Cerebellar nuclear complex (tissue), 1 donor: ENCODE measurements at places on chromosomes 16 and 17.

DNA sequence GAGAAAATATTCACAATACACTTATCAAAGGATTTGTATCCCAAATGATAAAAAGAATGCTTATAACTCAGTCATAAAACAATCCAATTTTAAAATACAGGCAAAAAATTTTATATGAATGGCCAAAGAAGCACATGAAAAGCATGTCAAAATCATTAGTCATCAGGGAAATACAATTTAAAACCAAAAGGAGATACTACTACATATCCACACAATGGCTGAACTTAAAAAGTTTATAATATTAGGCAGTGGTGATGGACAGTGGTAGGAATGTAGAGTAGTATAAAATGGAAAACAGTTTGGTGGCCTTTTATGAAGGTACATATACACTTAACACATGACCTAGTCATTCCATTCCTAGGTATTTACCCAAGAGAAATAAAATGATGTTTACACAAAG lies 12.2 kb downstream of the CMC2 start:
- DNase-seq = no peak

GRCh38 chr17:82956726-82957468 lies 117.1 kb upstream of the ZNF750 start:
- no peak for DNase-seq

DNA sequence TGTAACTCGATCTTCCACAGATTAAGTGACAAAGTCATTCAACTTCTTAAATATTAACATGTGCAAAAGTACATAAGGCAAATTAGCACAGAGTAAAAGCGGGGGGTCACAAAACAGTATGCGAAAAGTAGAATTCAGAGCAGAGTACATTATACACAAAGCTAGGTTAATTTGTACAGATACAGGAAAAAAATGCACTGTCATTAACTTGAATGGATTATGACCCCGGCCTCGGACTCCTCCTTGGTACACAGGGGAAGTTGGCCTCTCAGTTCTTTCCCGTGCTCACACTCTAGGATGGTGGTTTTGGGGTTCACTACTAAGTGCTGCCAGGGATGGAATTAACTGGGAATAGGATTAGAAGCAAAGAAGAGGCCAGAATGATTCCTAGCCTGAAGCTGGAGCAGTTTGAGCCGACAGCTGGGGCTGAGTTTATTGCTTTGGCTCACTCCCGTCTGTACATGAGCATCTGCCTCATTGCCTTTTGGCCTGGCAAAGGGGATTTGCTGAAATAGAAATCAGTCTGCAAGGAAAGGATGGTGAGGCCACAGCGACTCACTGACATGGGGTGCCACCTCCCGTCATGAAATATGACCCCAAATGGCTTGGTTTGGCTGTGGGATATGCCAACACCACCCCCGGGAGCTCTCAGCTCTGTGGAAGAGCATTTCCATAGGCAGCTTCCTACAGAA lies 23.6 kb downstream of the NTN1 start:
- DNase-seq = no peak

- no peak for DNase-seq
These were observed 68.0 kb downstream of the MED13 start for GRCh38 chr17:61996916-61997605.

DNA sequence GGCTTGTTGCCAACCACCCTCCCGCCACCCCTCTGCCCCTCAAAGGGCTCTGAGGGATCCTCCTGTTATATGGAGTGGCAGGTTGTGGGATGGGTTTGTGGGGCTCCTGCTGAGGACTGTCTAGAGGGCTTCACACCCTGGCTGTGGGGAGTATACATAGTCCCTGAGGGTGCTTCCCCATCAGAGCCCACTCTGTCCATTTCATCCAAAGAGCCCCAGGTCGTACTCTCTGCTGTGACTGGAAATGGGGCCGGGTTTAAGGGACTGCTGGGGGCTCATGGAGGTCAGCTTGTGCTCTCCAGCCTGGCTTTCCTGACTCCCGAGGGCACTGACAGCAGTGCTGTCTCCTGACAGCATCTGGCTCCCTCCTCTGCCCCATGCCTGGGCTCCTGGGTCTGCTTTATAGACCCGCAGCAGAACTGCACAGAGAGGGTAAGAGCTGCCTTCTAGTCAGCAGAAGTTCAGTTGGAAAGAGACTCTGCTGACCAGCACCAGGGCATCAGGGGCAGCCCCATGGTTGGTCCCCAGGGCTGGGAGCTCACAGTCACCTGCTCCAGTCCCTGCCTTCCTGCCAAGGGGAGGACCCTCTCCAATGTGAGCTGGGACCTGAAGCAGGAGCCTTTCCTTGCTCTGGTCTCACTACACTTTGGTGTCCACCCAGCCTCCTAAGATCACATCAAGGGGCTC lies 17.8 kb upstream of the TNS4 start:
- no peak for DNase-seq

DNA sequence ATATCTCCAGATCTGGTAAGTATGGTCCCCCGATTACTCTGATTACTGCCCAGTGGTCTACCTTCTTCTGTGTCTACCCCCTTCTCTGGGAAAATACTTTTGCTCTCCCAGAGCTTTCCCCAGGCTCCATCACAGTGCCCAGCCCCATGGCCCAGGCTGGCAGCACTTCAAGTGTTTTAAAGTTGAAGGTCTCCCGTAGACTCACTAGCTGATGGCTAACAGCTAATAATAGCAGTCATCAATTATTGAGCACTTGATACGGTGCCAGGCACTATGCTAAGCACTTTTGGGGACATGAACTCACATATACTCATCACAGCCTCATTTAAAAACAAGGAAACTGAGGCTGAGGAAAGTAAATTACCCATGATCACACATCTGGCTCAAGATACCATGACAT lies 33.4 kb downstream of the DCUN1D3 start:
- no peak for DNase-seq

- no peak for DNase-seq
These were observed 30.9 kb downstream of the C17orf75 start for GRCh38 chr17:32311028-32311536.

DNA sequence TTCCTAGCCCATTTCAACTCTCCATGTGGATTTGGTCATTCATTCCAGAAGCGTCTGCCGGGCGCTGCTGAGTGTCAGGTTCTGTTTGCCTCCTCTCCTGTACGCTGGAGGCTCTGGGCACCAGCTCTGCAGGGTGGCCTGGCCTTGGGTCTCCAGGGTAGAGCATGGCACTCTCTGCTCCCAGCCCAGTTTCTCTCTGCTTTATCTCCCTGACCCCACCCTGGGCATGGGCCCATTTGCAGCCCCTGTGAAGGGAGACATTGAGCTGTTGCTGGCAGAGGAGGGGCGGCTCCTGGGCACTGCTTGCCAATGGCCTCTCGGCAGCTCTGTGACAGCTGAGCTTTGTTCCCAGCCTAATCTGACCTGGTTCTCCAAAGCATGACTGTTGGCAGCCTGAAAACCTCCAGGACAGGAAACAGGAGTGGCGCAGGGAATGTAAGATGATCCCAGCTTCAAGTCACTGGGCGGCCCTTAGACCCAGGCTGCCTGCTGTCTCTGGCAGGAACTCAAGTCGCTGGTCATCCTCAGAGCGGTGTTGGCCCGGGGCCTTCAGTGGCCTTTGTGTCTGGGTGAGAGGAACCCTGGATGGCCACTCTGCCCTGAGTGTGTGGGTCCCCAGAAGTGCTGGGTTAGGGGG lies 146.8 kb downstream of the SEC14L1 start:
- no peak for DNase-seq
